HT-29 (cell line): ENCODE measurements at places on chromosomes 13 and 19.

GRCh38 chr19:49502866-49503581 is 6.8 kb downstream of the RPS11 start:
- DNase-seq, result peak; percentile 87

GRCh38 chr13:27199696-27200095 is 28.1 kb upstream of the USP12 start:
- no peak for DNase-seq

- peak; percentile 27 for DNase-seq
These were observed 308.3 kb downstream of the TBC1D4 start for GRCh38 chr13:75173457-75174356.

DNA sequence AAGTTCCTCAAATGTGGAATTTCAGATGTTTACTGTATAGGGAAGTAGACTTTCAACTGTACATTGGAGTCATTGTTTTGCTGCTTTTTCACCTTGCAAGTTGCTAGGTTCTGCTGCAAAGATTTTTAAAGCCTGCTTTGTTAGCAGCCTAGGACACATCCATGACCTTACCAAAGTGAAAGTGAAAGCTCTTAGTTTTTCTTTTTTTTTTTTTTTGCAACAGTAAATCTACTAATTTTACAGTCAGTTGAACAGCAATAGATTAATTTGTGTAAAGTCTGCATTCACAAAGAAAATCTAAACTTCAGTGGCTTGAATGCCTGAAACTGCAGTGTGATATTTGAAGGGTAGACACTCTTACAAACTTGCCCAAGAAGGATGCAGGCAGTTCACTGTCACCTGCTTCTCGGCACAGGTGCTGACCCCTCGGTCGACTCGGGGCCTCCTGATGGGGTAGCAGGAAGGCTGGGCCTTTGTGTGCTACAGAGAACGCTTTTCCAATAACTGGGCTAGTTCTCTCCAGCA is 5.0 kb upstream of the MTIF3 start:
- DNase-seq, result no peak

GRCh38 chr19:41860419-41861115 is 512 bp downstream of the RPS19 start:
- peak; percentile 48 for DNase-seq

DNA sequence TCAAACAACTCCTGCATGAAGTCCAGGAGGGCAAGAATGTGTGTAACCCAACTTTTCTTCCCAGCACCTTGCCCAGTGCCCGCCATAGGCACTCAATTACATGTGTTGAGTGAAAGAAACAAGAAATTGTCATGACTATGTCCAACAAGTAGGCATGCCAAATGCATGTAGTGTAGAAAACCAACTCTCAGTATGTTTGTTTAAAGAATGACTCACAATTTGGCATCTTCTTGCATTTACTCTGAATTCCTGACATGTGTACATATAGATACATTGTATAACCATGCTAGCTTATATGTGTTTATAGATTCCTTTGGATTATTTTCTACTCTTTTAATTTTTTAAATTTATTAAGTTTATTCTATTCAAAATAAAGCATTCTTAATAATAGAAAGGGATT is 305.0 kb downstream of the EFNB2 start:
- DNase-seq, result peak; percentile 47

DNA sequence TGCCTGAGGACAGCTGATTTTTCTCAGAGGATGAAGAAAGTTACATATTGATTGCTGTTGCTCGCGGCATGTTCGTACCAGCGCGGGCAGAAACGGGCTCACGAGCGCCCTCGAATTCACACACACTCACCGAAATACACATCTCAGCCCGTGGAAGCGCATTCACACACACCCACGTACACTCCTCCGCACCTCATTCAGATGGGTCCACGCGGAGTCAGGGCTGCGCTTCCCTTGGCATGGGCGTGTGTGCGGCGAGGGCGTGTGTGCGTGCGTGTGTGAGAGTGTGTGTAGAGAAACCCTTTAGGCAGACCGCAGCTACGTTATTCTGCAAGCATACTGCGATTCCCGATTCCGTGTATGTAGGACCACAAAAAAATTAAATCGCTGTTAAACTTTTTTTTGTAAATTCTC is 2.1 kb upstream of the PCDH17 start:
- no peak for DNase-seq

GRCh38 chr13:46992383-46992952 is 95.6 kb upstream of the HTR2A start:
- peak; percentile 70 for DNase-seq

DNA sequence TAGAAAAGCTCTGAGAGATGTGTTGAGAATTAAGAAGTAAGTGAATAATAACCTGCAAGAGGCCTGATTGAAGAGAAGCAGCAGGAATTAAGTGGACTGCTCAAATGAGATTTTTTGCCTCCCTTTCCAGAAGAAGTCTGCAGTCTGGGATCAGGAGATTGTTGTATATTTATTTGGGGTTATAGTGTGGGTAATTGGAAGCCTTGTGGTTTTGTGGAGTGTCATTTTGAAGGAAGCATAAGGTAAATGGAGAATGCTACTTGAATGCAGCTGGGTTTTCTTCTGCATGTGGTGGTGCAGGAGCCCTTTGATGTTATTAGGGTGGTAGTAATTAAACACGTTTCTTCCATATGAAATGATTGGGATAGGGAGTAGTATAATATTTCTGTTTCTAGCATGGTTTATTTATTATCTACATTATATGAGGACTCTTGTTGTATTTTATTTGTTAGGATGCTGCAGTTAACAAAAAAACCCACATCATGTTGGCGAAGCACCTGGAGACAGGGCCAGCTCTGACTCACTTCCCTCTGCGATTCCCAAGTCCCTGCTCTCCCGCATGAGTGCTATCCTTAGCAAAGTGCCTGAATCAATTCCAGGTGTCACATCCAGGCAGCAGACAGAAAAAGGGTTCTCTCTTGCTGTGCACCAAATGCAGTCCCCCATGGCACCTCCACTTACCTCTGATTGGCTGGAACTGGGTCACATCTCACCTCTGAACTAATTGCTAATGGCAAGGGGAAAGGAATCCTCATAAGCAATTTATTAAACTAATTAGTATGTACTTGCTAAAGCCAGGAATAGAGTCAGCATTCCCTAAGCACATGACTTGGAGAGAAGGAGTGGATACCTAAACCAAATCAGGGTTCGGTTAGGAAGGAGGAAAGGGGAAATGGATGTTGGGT is 54.8 kb downstream of the DGKH start:
- DNase-seq, result no peak

DNA sequence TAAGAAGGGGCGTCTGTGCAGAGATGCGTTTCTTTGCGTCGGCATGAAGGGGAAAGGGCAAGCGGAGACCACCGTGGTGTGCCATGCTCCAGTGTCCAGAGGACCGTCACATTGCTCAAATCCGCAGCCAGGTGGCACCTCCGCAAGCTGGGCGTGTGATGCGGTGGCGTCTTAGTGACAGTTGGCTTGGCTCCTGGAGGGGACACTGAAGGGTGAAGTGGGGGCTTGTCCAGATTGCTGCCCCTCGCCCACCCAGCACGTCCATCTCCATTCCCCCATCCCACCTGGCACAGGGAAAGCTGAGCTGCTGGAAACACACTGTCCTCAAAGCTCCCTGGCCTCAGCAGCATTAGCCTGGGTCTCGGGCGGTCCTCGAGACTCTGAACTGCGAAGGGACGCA is 135.3 kb downstream of the SOX1 start:
- no peak for DNase-seq

GRCh38 chr13:112118451-112119064 is 51.6 kb downstream of the SOX1 start:
- no peak for DNase-seq

- DNase-seq, result peak; percentile 74
These were observed 6.6 kb upstream of the LGALS4 start for GRCh38 chr19:38819231-38819920.

DNA sequence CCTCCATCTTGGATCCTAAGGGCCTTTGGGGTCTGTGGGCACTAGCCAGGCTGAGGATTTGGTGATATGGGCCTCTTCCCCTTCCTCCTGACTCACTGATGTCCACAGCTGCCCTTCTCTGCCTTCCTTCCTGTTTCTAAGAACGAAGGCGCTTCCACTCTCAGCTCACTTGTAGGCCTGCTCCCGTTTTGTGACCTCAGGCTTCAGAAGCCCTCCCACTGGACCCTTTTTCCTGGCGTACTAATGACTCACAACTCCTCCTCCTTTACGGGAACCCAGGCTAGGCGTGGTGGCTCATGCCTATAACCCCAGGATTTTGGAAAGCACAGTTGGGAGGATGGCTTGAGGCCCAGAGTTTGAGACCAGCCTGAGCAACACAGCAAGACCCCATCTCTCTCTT is 55.6 kb downstream of the TMED1 start:
- DNase-seq, result no peak

- DNase-seq, result no peak
These were observed 10.9 kb downstream of the SIGLEC12 start for GRCh38 chr19:51490676-51491075.

- DNase-seq, result no peak
These were observed at the start of gene MATK for GRCh38 chr19:3785938-3786824. Gene MATK (minus strand): TSS chr19:3786381. CDS start chr19:3785135, 1,246 bp downstream.
